T-cell (primary cell): ENCODE measurements at places on chromosomes 6 and 20. TPM values are rescaled to one million over a fixed set of nuclear protein-coding genes. Genes with fewer than 3 reads are reported as not detected.

Gene SLC17A3
- total RNA-seq, result 0.38 TPM

- no peak overlapping the region for H3K27ac ChIP-seq
- no peak for DNase-seq
- peaks cover 5% of the 10 kb centered on the region for H3K27me3 ChIP-seq
- H3K36me3 ChIP-seq, result no peaks in the 10 kb centered on the region
- no peak overlapping the region for H3K4me3 ChIP-seq
Measured at GRCh38 chr6:27053738-27054137, 193.8 kb upstream of the PRSS16 start.

GRCh38 chr20:44707018-44707579 is 8.1 kb upstream of the CCN5 start:
- DNase-seq, result no peak
- no peak overlapping the region for H3K27ac ChIP-seq

DNA sequence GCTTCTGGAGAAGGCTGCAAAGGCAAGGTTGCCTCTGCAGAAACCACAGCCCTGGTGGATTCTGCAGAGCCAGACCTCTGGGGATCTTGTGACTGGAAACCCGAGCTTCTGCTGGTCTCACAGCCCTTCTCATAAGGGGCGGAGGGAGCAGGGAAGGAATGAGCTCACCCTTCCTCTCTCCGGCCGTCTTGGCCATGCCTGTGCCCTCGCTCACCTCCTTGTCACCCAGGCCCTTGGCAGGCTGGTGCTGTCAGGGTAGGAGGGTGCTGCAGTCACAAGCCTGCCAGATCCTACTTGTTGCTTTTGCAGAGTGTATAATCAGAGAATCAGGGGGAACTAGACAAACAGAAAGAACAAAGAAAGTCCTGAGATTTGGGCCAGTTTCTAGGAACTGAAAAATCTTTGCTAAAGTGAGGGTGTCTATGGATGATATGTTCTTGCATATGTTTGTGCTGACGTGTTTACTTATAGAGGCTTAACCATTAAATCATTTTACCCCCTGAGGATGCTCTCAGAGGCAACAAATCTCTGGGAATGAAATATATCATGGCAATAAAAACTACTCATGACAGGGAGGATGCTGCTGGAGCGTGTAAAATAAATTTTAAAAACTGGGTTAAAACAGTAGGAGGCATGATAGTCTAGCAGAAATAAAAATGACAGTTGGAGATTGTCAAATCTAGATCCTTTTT is 244.9 kb upstream of the SOX4 start:
- H3K4me3 ChIP-seq, result no peak overlapping the region
- peaks cover 2% of the 10 kb centered on the region for H3K27me3 ChIP-seq
- H3K27ac ChIP-seq, result no peak overlapping the region
- no peaks in the 10 kb centered on the region for H3K4me1 ChIP-seq

DNA sequence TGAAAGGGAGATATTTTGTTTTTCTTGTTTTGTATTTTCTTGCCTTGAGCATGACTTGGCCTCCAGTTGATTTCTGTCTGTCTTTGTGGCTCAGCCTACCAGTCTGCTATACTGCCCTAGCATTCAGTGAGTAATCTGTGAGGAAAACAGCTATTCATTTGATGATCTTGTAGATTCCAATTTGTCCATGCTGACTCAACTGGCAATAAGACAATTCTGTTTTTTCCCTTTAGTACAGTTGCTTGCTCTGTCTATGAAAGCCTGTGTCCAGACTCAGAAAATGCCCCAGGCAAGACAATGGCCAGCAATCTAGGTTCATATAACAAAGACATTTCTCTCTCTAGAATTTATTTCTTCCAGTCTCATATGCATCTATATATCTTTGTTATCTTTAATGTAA is 10.9 kb upstream of the SOX4 start:
- H3K27me3 ChIP-seq, result no peaks in the 10 kb centered on the region
- peaks cover 10% of the 10 kb centered on the region for H3K4me1 ChIP-seq
- H3K36me3 ChIP-seq, result no peaks in the 10 kb centered on the region
- H3K4me3 ChIP-seq, result no peak overlapping the region

GRCh38 chr6:79536585-79536953 is 661 bp downstream of the LCA5 start:
- H3K4me1 ChIP-seq, result peaks cover 11% of the 10 kb centered on the region
- no peak overlapping the region for H3K27ac ChIP-seq
- no peak for DNase-seq
- H3K27me3 ChIP-seq, result no peaks in the 10 kb centered on the region
- peak overlapping the region; percentile 60 for H3K4me3 ChIP-seq

Gene SCRT2
- total RNA-seq, result not detected

DNA sequence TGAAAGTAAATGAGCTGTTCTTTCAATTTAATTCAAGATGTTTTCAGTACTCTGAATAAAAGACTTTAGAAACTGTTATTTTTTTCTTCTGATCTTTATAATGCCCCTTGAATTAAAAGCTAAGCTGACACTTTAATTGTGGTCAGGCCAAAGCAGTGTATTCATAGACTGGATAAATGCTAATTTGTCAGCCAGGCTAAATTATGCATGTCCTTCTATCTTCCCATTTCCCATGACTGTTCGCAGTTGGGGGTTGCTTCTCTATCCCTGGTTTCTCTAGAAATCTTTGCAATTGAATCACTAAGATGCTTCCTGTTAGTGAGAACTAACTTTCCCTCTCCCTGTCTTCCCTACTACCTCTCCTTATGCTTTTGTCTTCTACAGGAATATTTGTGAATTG is 396.2 kb downstream of the RFPL4B start:
- H3K36me3 ChIP-seq, result no peaks in the 10 kb centered on the region
- no peak overlapping the region for H3K27ac ChIP-seq
- no peaks in the 10 kb centered on the region for H3K27me3 ChIP-seq
- H3K4me1 ChIP-seq, result no peaks in the 10 kb centered on the region
- no peak overlapping the region for H3K4me3 ChIP-seq
